ENCODE measurements at places on chromosomes 11 and 22. TPM values are rescaled to one million over a fixed set of nuclear protein-coding genes. Genes with fewer than 3 reads are reported as not detected.

Gene PNPLA5
- total RNA-seq = not detected

Gene OR51B2
- total RNA-seq = not detected

Gene GAL3ST1
- 11.1 TPM for total RNA-seq

Gene C11orf21
- not detected for total RNA-seq

Gene FAM180B
- not detected for total RNA-seq

Gene SPI1
- not detected for total RNA-seq

Gene VSTM5
- not detected for total RNA-seq

Gene MCAM
- 14.8 TPM for total RNA-seq

Gene UPB1
- total RNA-seq = not detected

Gene MS4A4E
- total RNA-seq = not detected

Gene MYOD1
- total RNA-seq = not detected

Gene KDM4D
- 0.51 TPM for total RNA-seq

Gene OR4D5
- not detected for total RNA-seq

Gene TRIM49B
- not detected for total RNA-seq

Gene OLFML1
- total RNA-seq = not detected

Gene POU2AF2
- not detected for total RNA-seq

Gene LRP4
- total RNA-seq = 7.4 TPM

Gene IL17REL
- total RNA-seq = 0.04 TPM

Gene TEX54
- not detected for total RNA-seq

Gene ART1
- not detected for total RNA-seq

Gene SCN4B
- not detected for total RNA-seq

Gene UBQLN3
- total RNA-seq = not detected

Gene APIP
- 23.3 TPM for total RNA-seq

Gene ZC3H7B
- 17.5 TPM for total RNA-seq

Gene KRTAP5-3
- total RNA-seq = not detected

Gene CHRM4
- 0.70 TPM for total RNA-seq

Gene CD248
- not detected for total RNA-seq

Gene GLYATL2
- not detected for total RNA-seq

Gene OR10A2
- not detected for total RNA-seq

Gene MUC2
- 0.21 TPM for total RNA-seq

Gene APOBEC3H
- total RNA-seq = not detected

Gene LMNTD2
- total RNA-seq = 2.7 TPM

Gene CDON
- 1.7 TPM for total RNA-seq

Gene SCGB1D4
- not detected for total RNA-seq

Gene LDHAL6A
- not detected for total RNA-seq

Gene ABCG4
- total RNA-seq = 0.41 TPM

Gene CHRM1
- 0.08 TPM for total RNA-seq

Gene NCR3LG1
- total RNA-seq = 2.1 TPM

Gene ISX
- total RNA-seq = not detected

Gene EML3
- 18.3 TPM for total RNA-seq

Gene DEFB131B
- total RNA-seq = not detected

Gene CCDC116
- total RNA-seq = 0.06 TPM

Gene PAX6
- total RNA-seq = 1.6 TPM

Gene CALCB
- total RNA-seq = 0.20 TPM

Gene BEST1
- total RNA-seq = 2.6 TPM
